ENCODE measurements at places on chromosomes 6 and 20. TPM values are rescaled to one million over a fixed set of nuclear protein-coding genes. Genes with fewer than 3 reads are reported as not detected.

GRCh38 chr6:19605624-19606023 lies 231.5 kb upstream of the ID4 start:
- DNase-seq = no peak
- H3K4me3 ChIP-seq = no peak overlapping the region
- H3K36me3 ChIP-seq = no peaks in the 10 kb centered on the region
- H3K4me1 ChIP-seq = no peaks in the 10 kb centered on the region

DNA sequence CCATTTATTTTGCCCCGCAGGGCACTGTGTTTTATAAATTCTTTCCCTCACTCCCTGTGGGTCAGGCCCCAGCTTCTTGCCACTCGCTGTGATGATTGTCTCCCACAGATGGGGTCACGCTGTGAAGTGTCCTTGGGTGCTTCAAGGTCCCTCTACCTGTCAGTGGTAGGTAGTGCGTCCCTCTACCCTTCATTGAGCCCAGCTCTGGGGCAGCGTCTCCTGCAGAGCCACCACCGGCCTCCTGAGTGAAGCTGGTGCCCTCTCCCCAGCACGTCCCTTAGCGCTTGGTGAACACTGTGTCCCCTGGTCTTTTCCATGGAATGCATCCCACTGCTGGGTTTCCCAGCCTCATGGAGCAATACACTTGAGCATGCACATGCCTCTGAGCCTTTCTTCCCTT lies 108.2 kb downstream of the NRN1 start:
- no peak overlapping the region for H3K4me3 ChIP-seq
- H3K27me3 ChIP-seq = no peaks in the 10 kb centered on the region
- no peak for DNase-seq
- no peaks in the 10 kb centered on the region for H3K4me1 ChIP-seq
- no peak overlapping the region for H3K27ac ChIP-seq
- H3K36me3 ChIP-seq = no peaks in the 10 kb centered on the region

DNA sequence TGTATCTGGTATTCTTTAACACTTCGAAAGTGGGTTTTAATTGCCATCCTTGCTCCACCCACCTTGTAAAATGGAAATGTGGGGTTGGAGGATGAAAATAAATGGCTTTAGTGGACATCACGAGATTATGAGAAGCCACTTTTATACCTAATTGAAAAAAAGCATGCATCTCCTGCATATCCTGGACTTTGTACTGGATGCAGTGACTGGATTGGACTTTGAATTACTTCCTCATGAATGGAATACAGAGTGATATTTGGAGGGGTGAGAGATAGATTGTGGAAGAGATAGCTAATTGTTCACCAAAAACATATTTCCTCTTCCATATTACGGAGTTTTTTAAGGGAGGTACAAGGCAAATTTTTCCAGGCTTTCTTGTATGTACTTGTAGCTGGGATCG lies 813.0 kb downstream of the TENT5A start:
- H3K27me3 ChIP-seq = no peaks in the 10 kb centered on the region
- no peaks in the 10 kb centered on the region for H3K4me1 ChIP-seq
- H3K27ac ChIP-seq = no peak overlapping the region
- H3K4me3 ChIP-seq = no peak overlapping the region
- DNase-seq = no peak

GRCh38 chr6:45681860-45682511 lies 304.3 kb upstream of the SUPT3H start:
- H3K4me1 ChIP-seq = peaks cover 27% of the 10 kb centered on the region
- H3K36me3 ChIP-seq = peaks cover 9% of the 10 kb centered on the region
- no peak overlapping the region for H3K4me3 ChIP-seq
- H3K27me3 ChIP-seq = no peaks in the 10 kb centered on the region

DNA sequence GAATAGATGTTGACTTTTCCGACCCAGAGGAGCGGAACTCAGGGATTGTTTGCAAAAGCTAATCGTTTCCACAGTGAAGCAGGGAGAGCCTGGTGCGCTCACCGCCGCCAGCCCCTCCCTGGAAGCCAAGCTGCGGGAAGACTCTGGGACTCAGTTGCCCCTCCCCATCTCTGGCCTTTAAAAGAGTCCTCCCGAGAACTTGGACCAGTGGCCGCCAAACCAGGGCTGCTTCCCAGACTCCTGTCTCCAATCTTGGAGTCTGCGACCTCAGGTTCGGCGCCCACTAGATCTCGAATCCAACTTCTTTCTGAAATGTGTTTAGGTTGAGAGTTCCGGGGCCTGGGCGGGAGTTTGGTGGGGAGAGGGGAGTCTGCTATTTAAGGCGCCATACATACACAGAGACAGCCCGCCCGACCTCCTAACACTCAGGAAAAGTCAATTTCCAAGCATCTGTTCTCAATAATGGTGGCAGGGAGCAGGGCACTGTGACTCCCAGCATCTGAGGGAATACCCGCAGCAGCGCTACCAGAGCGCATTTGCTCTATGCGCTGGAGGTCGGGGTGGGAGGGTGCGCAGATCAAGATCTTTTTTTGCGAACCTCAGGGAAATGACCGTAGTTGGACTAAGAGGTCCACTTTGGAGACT lies 800 bp upstream of the GRIK2 start:
- no peaks in the 10 kb centered on the region for H3K4me1 ChIP-seq
- H3K36me3 ChIP-seq = no peaks in the 10 kb centered on the region
- H3K4me3 ChIP-seq = no peak overlapping the region
- no peak overlapping the region for H3K27ac ChIP-seq
- no peak for DNase-seq

DNA sequence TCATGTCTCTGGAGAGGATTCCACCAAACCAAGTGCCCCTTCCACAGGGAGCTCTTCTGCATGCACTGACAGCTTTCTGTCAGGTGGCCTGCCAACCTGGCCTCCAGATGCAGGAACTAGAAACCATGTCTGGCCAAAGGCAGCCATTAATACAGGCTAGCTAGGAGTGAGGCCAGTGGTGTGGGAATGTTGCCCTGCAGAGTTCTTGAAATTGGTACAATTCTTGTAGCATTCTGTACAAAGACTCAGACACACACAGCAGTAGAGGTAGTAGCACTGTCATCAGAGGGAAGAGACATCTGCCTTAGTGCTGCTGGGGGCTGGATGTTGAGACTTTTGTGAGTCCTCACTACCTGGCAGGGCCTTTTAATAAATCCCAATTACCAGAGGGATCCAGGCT lies 48.8 kb downstream of the RNF24 start:
- H3K27ac ChIP-seq = no peak overlapping the region
- peaks cover 19% of the 10 kb centered on the region for H3K4me1 ChIP-seq
- H3K4me3 ChIP-seq = no peak overlapping the region
- no peak for DNase-seq
- no peaks in the 10 kb centered on the region for H3K27me3 ChIP-seq

GRCh38 chr6:127561660-127562059 lies 15.3 kb upstream of the C6orf58 start:
- H3K36me3 ChIP-seq = no peaks in the 10 kb centered on the region
- no peak overlapping the region for H3K27ac ChIP-seq
- peaks cover 3% of the 10 kb centered on the region for H3K27me3 ChIP-seq
- H3K4me3 ChIP-seq = no peak overlapping the region
- H3K4me1 ChIP-seq = no peaks in the 10 kb centered on the region

GRCh38 chr6:4941782-4942672 lies 61.8 kb downstream of the RPP40 start:
- peak overlapping the region; percentile 83 for H3K27ac ChIP-seq
- peaks cover 52% of the 10 kb centered on the region for H3K4me1 ChIP-seq
- no peaks in the 10 kb centered on the region for H3K27me3 ChIP-seq
- peak; percentile 78 for DNase-seq
- no peak overlapping the region for H3K4me3 ChIP-seq

- no peak for DNase-seq
- H3K27me3 ChIP-seq = no peaks in the 10 kb centered on the region
These were observed 65.6 kb upstream of the RREB1 start for GRCh38 chr6:7042056-7042653.

- DNase-seq = no peak
- H3K27me3 ChIP-seq = peaks cover 31% of the 10 kb centered on the region
- H3K4me1 ChIP-seq = peaks cover 2% of the 10 kb centered on the region
- H3K4me3 ChIP-seq = no peak overlapping the region
- no peak overlapping the region for H3K27ac ChIP-seq
- no peaks in the 10 kb centered on the region for H3K36me3 ChIP-seq
These were observed 41.4 kb upstream of the ANGPT4 start for GRCh38 chr20:957544-957943.

GRCh38 chr6:69980624-69981023 lies 114.3 kb downstream of the COL19A1 start:
- H3K27me3 ChIP-seq = peaks cover 2% of the 10 kb centered on the region
- H3K27ac ChIP-seq = no peak overlapping the region
- no peak overlapping the region for H3K4me3 ChIP-seq
- no peaks in the 10 kb centered on the region for H3K36me3 ChIP-seq

- H3K4me3 ChIP-seq = no peak overlapping the region
- no peaks in the 10 kb centered on the region for H3K36me3 ChIP-seq
- H3K27me3 ChIP-seq = no peaks in the 10 kb centered on the region
- no peak overlapping the region for H3K27ac ChIP-seq
- no peak for DNase-seq
These were observed 78.4 kb downstream of the ADTRP start for GRCh38 chr6:11700118-11700718.

DNA sequence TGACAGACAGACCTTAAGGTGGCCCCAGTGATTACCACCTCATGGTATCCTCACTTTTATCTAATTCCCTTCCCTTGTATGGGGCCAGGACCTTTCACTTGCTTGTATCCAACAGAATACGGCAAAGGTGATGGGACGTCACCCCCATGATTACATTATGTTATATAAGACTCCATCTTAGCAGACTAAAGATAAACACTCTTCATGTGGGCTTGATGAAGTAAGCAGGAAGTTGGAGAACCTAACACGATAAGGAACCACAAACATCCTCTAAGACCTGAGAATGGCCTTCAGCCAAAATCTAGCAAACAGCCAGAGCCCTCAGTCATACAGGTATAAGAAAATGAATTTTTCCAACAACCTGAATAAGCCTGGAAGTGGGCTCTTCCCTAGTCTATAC lies 8.0 kb downstream of the SLC17A3 start:
- DNase-seq = peak; percentile 19
- H3K27me3 ChIP-seq = no peaks in the 10 kb centered on the region
- peak overlapping the region; percentile 32 for H3K27ac ChIP-seq
- no peaks in the 10 kb centered on the region for H3K36me3 ChIP-seq
- no peak overlapping the region for H3K4me3 ChIP-seq
- H3K4me1 ChIP-seq = peaks cover 26% of the 10 kb centered on the region

GRCh38 chr6:145077382-145077781 lies 657.9 kb downstream of the EPM2A start:
- no peak for DNase-seq
- H3K4me3 ChIP-seq = no peak overlapping the region
- no peaks in the 10 kb centered on the region for H3K4me1 ChIP-seq
- H3K27ac ChIP-seq = no peak overlapping the region
- peaks cover 1% of the 10 kb centered on the region for H3K27me3 ChIP-seq
- no peaks in the 10 kb centered on the region for H3K36me3 ChIP-seq

DNA sequence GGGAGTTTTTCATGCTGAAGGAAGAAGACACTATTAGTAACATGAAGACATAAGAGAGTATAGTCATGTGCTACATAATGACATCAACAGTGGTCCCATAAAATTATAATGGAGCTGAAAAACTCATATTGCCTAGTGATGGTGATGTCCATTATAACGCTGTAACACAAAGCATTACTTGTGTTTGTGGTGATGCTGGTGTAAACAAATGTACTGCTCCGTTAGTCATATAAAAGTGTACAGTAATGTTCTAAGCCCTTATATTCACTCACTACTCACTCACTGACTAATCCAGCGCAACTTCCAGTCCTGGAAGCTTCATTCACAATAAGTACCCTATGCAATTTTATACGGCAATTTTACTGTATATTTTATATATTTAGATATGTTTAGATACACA lies 26.8 kb upstream of the ASF1A start:
- peaks cover 26% of the 10 kb centered on the region for H3K36me3 ChIP-seq
- no peak overlapping the region for H3K27ac ChIP-seq
- peaks cover 45% of the 10 kb centered on the region for H3K4me1 ChIP-seq
- DNase-seq = no peak

GRCh38 chr6:25297039-25297441 lies 17.9 kb downstream of the CARMIL1 start:
- H3K4me1 ChIP-seq = no peaks in the 10 kb centered on the region
- H3K27me3 ChIP-seq = no peaks in the 10 kb centered on the region
- no peaks in the 10 kb centered on the region for H3K36me3 ChIP-seq
- no peak overlapping the region for H3K27ac ChIP-seq

GRCh38 chr20:17810847-17811627 lies 111.3 kb downstream of the BANF2 start:
- no peak overlapping the region for H3K4me3 ChIP-seq
- no peak overlapping the region for H3K27ac ChIP-seq
- peaks cover 3% of the 10 kb centered on the region for H3K27me3 ChIP-seq
- H3K4me1 ChIP-seq = no peaks in the 10 kb centered on the region
- no peaks in the 10 kb centered on the region for H3K36me3 ChIP-seq

DNA sequence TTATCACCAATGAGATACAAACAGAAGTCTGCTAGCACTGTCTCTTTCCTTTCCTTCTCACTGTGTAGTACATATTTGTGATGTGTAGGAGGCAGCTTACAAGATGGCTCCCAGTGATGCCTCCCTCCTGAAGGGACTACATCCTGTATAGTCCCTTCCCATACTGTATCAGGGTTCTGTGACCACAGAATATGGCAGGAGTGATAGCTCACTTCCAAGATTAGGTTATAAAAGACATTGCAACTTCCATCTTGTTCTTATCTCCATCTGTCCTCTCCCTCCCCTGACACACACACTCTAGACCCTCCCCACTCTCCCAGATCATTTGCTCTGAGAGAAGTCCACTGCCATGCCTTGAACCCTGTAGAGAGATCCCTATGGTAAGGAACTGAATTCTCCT lies 38.0 kb downstream of the SESN1 start:
- H3K27ac ChIP-seq = no peak overlapping the region
- no peak for DNase-seq
- peaks cover 25% of the 10 kb centered on the region for H3K4me1 ChIP-seq
- H3K4me3 ChIP-seq = no peak overlapping the region
- no peaks in the 10 kb centered on the region for H3K27me3 ChIP-seq

DNA sequence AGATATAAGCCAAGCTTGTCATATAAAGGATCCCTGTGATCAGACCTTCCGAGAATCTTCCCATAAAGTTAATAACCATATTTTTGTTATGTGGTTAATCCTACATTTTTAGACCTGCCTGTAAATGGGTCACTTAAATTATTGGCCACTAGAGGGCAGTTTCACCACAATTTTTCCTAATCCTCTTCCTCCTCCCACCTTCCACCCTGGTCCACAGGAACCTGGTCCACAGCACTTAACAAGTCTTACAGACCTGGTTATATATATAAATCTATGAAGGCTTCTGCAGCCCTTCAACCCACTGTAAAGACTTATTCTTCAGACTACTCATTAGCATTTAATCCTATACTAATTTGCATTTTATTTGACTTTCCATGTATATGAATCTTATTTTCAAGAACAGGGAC lies 28.3 kb downstream of the MRS2 start:
- H3K27ac ChIP-seq = no peak overlapping the region
- no peaks in the 10 kb centered on the region for H3K4me1 ChIP-seq
- H3K36me3 ChIP-seq = peaks cover 3% of the 10 kb centered on the region

- no peak for DNase-seq
- peaks cover 39% of the 10 kb centered on the region for H3K27me3 ChIP-seq
- no peaks in the 10 kb centered on the region for H3K36me3 ChIP-seq
- peaks cover 5% of the 10 kb centered on the region for H3K4me1 ChIP-seq
- H3K4me3 ChIP-seq = no peak overlapping the region
These were observed 3.0 kb downstream of the SYNDIG1 start for GRCh38 chr20:24472426-24472825.

DDX43 gene
- total RNA-seq = 0.29 TPM

EMILIN3 gene
- not detected for total RNA-seq

FHL5 gene
- not detected for total RNA-seq

MYH7B gene
- total RNA-seq = 0.50 TPM

CD40 gene
- total RNA-seq = 3.2 TPM

OR2H1 gene
- total RNA-seq = not detected

NAPB gene
- total RNA-seq = 7.3 TPM

LHFPL5 gene
- not detected for total RNA-seq

SIRPG gene
- total RNA-seq = 27.9 TPM

HLA-DRA gene
- total RNA-seq = 5.6 TPM

SPATA2 gene
- total RNA-seq = 7.9 TPM

MUCL3 gene
- total RNA-seq = not detected

GJA1 gene
- not detected for total RNA-seq
